Bronchial smooth muscle cell (primary cell): ENCODE measurements at places on chromosomes 16 and 17. TPM values are rescaled to one million over a fixed set of nuclear protein-coding genes. Genes with fewer than 3 reads are reported as not detected.

The CDYL2 gene
- 1.0 and 2.0 TPM in 2 replicates for total RNA-seq

The ST6GALNAC1 gene
- total RNA-seq: not detected in 2 replicates

The HSD3B7 gene
- 14.3 and 20.8 TPM in 2 replicates for total RNA-seq

The SLC16A13 gene
- total RNA-seq: 0.26 and 0.47 TPM in 2 replicates

The GRIN2C gene
- total RNA-seq: 0.16 and 0.26 TPM in 2 replicates

The MARVELD3 gene
- not detected in 2 replicates for total RNA-seq

The SLC22A31 gene
- total RNA-seq: 0.16 TPM in 1 of 2 replicates, not detected in the other

The CRISPLD2 gene
- 2.7 and 3.1 TPM in 2 replicates for total RNA-seq
